ENCODE measurements at places on chromosomes 4 and X.

- DNase-seq = no peak
Measured at GRCh38 chrX:45749375-45749774, 548.7 kb upstream of the DIPK2B start.

GRCh38 chrX:39227371-39227770 lies 426.1 kb downstream of the MID1IP1 start:
- DNase-seq = no peak

- no peak for DNase-seq
Measured at GRCh38 chr4:53043055-53043454, 180.9 kb downstream of the RASL11B start.

GRCh38 chr4:3311095-3311372 lies 18.2 kb downstream of the RGS12 start:
- no peak for DNase-seq

DNA sequence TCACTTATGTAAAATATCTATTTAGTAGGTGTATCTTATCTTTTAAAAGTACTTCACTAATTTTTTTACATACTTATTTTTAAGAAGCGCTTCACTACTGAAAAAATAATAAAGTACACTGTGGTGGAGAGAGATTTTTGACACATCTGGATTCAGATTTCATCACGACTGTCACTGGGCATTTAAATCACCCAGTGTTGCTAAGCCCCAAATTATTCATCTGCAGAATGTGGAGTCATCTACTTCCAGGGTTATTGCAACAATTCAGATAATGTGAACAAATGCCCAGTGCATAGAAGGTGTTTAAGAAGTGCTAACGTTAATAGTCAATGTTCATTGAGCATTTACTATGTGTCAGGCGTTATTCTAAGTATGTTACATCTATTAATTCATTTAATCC lies 41.8 kb downstream of the AASDH start:
- no peak for DNase-seq

- DNase-seq = no peak
Measured at GRCh38 chrX:24876530-24877287, 139.1 kb downstream of the ARX start.

DNA sequence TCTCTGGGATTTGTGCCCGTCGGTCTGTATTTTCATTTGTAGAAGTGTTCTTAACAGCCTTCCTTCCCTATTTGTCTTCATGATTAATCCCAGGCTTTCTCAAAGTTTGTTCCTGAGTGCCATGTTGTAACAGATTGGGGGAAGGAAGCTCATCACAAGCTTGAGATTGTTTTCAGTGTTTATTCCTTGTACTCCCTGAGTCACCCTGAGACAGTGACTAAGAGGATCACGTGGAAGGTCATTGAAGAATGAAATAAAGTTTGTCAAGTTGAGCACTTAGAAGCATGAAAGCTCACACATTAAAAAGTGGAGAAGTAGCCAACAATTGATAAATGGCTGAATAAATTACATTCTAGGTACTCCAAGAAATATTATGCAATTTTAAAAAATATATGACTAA lies 153.5 kb upstream of the FAM241A start:
- no peak for DNase-seq

DNA sequence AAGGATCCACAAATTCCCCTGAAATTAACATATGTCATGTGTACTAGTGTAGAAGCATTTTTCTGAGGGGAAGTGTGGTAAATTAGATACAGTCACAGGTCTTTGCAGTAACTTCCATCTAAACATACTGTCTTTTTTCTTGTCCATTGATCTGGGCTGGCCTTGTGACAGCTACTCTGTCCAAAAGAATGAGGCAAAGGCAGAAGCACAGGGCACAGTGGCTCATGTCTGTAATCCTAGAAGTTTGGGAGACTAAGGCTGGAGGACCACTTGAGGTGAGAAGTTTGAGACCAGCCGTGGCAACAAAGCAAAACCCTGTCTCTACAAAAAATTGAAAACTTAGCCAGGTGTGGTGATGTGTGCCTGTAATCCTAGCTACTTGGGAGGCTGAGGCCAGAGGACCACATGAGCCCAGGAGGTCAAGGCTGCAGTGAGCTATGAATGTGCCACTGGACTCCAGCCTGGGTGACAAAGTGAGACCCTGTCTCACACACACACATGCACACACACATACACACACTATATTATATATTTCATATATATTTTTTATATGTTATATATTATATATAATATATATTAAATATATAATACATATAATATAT lies 47.6 kb downstream of the HAND2 start:
- no peak for DNase-seq

- no peak for DNase-seq
Measured at GRCh38 chr4:94743838-94744237, 13.9 kb upstream of the BMPR1B start.

DNA sequence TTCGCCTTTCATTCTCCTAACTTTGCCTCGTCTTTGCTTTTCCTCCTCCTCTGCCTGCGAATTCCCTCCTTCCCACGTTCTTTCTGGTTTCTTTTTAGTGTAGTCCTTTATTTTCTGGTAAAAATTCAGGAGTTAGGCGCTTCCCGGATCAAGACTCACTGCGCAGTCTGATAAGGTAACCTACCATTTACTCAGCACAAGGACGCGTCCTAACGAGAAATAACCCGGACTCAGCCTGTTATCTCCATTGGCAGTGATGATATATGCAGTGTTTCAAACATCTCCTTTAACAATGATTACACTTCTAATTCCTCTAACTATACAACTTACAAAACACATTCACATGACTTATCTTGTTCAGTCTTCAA lies 357 bp upstream of the ETNPPL start:
- DNase-seq = no peak

GRCh38 chr4:132860976-132861375 lies 288.1 kb upstream of the PCDH10 start:
- no peak for DNase-seq

GRCh38 chr4:57314636-57315035 lies 204.5 kb upstream of the IGFBP7 start:
- no peak for DNase-seq

DNA sequence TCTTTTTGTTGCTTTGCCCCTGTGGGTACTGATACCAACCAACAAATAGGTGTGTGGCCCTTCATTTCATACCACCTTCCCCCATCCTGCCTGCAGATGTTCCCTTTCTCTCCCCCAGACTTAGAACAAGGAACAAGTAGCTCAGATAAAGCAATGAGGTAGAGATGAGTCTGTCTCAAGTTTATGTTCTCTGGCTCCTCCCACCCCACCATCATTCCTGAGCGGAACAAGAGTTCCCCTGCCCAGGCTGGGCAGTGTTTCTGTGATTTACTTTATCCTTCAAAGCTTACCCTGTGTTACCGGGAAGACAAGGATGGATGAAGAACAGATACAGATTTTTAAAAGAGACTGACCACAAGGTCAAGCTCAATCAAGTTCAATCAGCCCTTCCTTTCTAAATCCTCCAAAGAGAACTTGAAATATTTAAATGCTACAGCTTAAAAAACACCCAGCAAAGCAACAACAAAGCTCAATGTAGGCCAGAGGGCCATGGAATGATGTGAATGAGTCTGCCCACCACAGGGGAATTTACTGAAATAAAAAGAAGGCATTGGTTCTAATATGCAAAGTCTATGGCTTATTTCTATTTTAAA lies 80.1 kb upstream of the UCP1 start:
- DNase-seq = no peak

DNA sequence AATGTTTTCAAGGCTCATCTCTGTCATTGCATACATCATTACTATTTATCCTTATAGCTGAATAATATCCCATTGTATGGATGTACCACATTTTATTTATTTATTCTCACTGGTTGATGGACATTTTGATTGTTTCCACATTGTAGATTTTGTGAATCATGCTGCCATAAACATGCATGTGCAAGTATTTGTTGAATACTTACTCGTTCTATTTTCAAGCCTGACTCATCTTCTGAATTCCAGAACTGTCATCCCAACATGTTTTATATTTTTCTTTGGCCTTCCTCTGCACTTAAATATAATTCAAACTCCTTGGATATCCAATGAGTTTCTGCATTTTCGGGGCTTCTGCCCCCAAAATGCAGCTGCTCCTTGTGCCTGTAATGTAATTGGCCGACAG lies 77.6 kb downstream of the MXRA5 start:
- no peak for DNase-seq

GRCh38 chrX:74656079-74656745 lies 41.8 kb upstream of the RLIM start:
- DNase-seq = no peak

DNA sequence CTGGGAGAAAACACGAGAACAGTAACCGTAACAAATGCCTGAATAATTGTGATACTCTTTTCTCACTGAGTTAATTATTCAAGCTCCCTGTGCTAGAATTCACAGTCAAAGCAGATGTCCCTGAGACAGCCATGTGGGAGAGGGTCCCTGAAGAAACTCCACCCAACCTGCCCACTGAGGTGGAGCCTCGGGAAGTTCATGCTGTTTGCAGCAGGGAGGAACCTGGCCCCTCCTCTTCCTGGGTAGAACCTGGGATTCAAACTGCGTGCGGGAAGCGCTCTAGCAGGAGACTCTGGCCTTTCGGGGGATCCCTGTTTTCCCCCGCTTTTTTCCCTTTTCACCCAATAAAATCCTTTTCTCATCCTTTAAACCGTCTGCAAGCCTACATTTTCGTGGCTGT lies 20.2 kb upstream of the RHOH start:
- DNase-seq = no peak

GRCh38 chrX:111411557-111411956 lies 435 bp downstream of the DCX start:
- DNase-seq = no peak

DNA sequence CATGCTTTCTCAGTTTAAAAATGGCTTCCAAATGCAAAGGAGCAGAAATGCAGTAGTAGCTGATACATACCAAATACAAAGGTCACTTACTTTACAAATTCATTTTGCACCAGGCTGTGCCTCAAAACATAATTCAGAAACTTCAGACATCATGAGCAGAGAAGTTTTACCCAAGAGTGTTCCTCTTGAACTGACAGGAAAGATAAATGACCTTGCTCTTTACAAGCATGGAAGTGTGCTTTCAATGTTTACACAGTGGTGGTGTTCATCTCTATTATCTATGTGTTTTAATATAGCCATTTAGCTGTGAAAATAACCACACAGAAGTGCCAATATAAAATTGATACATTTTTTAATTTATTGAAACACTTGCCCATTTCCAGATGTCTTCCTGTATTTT lies 383.4 kb downstream of the ANKRD50 start:
- DNase-seq = no peak

GRCh38 chr4:48090621-48091020 lies 43.4 kb downstream of the TXK start:
- DNase-seq = no peak

DNA sequence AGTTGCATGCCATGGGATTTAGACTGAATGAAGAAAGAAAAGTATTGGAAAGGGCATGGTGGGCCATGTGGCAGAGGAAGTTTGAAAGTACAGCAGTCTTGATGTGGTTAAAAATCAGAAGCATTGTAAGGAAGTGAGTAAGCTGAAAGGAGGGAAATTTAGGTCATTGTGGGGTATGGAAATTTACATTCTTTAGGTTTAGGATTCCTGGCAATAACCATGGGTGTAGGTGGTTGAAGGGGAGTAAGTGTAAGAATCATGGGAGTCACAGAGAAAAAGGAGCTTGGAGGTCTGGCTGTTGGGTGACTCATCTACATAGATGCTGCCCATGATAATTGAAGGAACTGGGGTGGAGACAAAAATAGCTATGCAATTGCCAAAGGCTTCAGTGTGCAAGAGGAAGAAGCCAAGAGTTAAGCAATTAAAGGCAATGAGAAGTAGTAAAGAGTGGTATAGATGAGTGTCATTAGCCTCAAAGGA lies 243.8 kb upstream of the LDB2 start:
- peak; percentile 82 for DNase-seq

- DNase-seq = no peak
Measured at GRCh38 chr4:123777373-123777772, 380.8 kb downstream of the SPRY1 start.

GRCh38 chrX:104728456-104728855 lies 162.5 kb downstream of the IL1RAPL2 start:
- no peak for DNase-seq

GRCh38 chr4:99633772-99634171 lies 23.9 kb downstream of the C4orf54 start:
- DNase-seq = no peak

GRCh38 chr4:112897543-112897942 lies 151.9 kb upstream of the ANK2 start:
- DNase-seq = no peak

DNA sequence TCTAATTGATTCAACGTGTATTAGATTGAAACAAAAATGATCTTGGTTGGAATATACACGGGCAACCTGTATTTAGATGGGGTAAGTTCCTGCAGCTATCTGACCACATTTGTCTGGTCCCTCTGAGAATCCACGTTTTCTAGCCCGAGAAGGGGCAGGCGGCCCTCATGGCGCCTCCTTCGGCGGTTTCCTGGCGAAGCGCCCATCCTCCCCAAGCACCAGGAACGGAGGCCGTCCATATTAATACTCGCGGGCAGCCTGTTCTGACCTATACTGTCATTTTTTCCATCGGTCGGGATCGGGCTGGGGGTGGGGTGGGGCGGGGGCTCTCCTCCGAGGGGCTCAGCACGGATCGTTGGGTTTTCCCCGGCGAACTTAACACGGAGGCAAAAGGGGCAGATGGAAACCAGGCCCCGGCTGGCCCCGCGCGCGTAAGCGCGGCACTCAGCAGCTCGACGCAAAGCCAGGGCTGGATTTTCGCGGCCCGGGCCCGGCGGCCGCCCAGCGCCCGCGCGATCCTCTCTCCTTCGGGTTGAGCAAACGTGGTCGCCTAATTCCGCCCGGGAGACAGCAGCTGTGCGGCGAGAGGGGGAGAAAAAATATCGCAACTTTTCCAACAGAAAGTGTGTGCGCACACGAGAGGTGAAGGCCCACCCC lies 77.2 kb upstream of the BCOR start:
- no peak for DNase-seq

DNA sequence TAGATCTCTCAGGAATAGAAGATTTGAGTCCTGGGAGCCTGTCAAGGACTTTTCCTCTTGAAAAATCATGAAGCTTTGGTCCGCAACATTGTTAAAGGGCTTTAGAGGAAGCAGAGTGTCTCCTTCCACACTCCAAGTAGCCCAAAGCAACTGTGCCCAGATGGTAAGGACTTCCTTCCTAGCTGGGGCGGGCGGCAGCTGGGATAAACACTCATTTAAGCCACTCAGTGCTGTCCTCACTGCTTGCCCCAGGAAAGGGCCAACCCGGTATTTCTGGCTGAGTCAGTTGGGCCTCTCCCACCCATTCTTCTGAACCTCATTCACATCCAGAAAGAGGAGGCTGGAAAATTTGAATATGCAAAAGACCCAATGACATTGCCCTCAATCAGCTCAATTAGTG lies 144.3 kb downstream of the CHIC2 start:
- no peak for DNase-seq

- DNase-seq = no peak
Measured at GRCh38 chrX:100090931-100091330, 319.1 kb downstream of the PCDH19 start.

DNA sequence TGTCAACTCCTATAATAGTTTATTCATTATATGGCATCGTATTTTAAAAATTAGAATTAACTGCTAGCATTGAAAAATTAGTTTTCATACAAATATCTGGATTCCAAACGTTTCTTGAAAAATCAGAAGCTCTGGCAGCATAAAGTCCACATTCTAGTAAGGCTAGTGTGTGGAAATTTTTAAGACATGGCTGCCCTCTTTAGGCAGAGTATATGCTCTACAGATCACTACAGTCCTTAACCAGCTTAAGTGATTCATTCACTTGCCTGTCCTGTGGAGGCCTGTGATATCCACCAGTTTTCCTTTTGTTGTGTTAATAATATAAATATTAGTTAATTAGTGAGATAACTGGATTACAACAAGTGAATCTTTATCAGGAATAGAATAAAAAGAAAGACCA lies 287.2 kb downstream of the OPHN1 start:
- peak; percentile 2 for DNase-seq

GRCh38 chr4:100379583-100380105 lies 138.2 kb downstream of the EMCN start:
- no peak for DNase-seq
